Amygdala (tissue), 56 donors: ENCODE measurements at places on chromosomes 3 and 15.
A peak's percentile ranks its signal among the peaks of the same experiment; 100 is the strongest.

DNA sequence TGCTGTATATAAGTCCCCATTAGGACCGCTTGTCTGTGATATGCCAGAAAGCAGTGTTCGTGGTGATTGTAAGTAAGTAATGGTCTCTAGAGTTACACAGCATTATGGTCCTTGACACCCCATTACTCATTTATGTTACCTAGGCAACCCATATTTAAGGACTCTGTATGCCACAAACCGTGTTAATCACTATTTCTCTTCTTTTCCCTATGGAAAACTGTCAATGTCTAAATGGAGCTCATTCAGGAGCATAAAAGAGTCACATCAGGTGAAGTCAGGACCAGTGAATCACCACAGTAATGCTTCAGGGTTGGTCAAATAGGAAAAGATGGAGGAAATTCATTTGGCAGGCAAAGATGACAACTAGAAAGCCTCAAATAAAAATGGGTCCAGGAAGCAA lies 146.6 kb upstream of the PEX5L start:
- DNase-seq: no peak

GRCh38 chr15:80455668-80456442 lies 51.7 kb downstream of the ARNT2 start:
- peak; percentile 31 for DNase-seq

DNA sequence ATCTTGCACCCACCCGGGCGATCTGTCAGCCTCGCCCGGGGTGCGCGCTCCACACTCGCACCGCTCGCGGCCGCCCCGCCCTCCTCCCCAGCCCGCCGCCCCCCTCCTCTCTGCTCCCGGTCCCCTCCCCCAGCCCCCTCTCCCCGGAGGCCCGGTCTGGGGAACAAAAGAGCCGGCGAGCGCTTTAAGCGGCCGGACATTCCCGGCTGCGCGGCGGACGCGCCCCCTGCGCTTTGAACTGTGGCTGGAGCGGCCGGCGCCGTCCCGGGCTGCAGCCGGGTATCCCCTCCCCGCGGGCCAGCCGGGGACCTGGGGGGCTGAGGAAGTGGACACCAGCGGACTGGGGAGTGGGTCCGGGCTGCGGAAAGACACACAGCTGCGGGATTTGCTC lies at the start of gene IGDCC3:
IGDCC3 (minus strand) TSS at position 27 of the 391 bp plus-strand sequence. CDS start 214 bp downstream, outside the sequence.
- no peak for DNase-seq

GRCh38 chr3:7518456-7518855 lies 657.5 kb downstream of the GRM7 start:
- DNase-seq: no peak

GRCh38 chr3:195226900-195227447 lies 44.0 kb downstream of the XXYLT1 start:
- DNase-seq: no peak

- DNase-seq: no peak
Measured at GRCh38 chr3:188671971-188672370, 499.8 kb upstream of the TPRG1 start.

GRCh38 chr3:88267847-88268246 lies 118.1 kb downstream of the C3orf38 start:
- no peak for DNase-seq

DNA sequence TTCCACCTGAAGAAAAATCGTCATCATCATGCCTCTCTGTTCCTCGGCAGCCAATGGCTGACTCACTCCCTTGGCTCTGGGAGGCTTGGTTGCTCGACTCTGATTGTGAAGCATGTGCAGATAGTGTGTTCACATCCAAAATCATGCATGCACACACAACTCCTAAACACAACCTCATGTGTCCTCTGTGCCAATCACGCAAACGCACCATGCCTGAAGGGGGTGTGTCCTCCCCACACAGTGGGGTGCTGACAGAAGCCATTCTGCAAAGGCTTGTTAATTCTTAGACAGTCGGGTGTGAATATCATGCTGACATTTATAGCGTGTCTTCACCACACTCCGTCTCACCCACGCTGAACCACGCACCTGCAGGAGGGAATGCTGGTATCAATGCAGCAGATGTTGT lies 11.4 kb upstream of the CCDC174 start:
- DNase-seq: no peak

- no peak for DNase-seq
Measured at GRCh38 chr3:169179321-169179720, 484.2 kb downstream of the MECOM start.

DNA sequence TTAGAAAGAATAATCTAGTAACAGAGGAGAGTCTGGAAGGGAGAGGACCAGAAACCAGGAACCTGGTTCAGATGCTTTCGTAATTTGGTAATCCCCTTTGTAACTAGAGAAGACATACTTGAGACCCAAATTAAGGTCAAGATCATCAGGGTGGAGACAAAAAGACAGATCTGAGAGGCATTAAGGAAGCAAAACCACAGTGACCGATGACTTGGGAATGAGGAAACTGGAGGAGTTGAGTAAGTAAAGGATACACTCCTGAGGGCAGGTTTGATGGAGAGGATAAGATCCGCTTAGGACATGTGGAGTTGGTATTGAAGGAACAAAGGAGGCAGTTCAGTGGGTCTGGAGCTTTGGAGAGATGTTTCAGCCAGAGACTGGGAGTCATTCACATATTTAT lies 23.6 kb upstream of the BCL2A1 start:
- no peak for DNase-seq

DNA sequence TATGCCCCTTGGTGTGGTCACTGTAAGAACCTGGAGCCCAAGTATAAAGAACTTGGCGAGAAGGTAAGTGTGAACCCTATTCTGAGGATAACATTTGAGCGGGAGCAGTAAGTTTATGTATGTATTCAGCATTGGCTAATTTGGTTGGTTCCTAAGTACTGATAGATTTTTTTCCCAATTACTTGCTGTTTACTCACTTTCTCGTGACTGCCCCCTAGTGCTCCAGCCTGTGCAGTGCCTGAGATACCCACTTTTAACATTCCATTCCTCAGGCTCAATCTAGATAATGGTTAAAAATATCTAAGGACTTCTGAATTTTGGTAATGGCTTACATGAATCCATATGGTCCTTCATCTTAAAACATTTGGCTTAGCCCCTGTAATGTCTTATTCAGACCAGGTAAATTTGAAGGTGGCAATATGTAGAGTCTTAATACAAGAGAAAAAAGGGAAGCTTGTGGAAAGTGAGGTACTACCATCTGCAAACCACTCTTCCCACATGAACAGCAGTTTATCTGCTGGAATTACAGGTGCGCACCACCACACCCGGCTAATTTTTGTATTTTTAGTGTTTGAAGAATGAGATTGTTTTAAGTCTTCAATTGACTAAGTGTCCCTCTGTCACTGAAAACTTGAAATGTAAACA lies 7.1 kb downstream of the ELL3 start:
- no peak for DNase-seq

GRCh38 chr3:142657033-142657432 lies 60.8 kb downstream of the PLS1 start:
- DNase-seq: no peak

GRCh38 chr15:91689377-91689776 lies 164.1 kb upstream of the SLCO3A1 start:
- no peak for DNase-seq

GRCh38 chr15:31801152-31801551 lies 229.2 kb upstream of the CHRNA7 start:
- DNase-seq: peak; percentile 65

GRCh38 chr15:41871175-41871905 lies 22.5 kb downstream of the SPTBN5 start:
- no peak for DNase-seq

DNA sequence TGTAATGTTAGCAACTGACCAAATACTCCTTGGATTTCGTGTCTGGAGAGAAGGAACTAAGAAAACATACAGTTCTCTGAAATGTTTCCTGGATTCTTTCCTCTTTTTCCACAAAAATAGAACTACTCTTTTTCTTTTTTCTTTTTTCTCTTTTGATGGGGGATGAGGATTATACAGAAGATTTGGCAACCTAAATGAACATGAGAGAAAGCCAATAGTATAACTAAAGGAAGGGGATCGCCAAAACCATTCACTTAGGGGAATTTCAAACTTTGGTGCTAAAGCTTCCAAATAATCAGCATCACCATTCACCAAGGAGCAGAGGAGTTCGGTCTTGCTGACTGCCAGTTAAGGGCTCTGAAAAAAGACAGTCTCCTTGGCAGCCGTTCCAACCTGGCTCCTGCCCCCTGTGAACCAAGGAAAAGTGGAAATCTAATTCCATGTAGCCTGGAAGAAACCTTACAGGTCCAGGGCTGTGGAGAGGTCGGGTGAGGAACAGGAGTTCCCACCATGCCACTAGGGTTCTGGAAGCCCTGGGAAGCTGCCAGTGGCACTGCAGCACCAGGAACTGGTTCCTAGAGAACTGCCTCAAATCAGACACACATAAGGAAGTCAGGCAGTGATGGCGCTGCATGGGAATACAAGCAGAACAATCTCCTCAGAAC lies 176.9 kb downstream of the TNIK start:
- peak; percentile 25 for DNase-seq

GRCh38 chr3:157498371-157498770 lies 4.8 kb downstream of the VEPH1 start:
- no peak for DNase-seq
